KG1 (cell line): ENCODE measurements at places on chromosomes 1 and 21.

GRCh38 chr1:116666187-116667077 is 1.1 kb downstream of the IGSF3 start:
- DNase-seq: no peak

DNA sequence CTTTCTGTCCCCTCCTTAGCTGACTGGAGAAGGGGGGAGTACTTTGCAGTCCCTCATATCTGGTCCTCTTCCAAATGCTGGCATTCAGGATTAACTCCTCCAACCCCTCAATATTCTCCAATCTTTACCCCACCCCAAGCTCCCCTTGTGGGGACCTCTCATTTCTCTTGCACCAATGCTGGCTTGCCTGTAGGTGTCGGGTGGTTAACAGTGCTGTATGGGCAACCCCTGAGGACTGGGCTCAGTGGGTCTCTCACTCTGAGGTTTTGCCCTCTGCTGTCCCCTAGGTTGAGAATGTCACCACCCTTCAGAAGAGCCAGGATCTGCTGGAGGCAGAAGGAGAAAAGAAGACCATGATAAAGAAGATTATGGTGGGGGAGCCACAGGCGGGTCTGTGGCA is 27.0 kb downstream of the MROH7 start:
- DNase-seq: no peak

GRCh38 chr1:29310616-29311180 is 74.4 kb downstream of the PTPRU start:
- no peak for DNase-seq

- no peak for DNase-seq
Measured at GRCh38 chr1:228047183-228047466, 35.4 kb upstream of the ARF1 start.

DNA sequence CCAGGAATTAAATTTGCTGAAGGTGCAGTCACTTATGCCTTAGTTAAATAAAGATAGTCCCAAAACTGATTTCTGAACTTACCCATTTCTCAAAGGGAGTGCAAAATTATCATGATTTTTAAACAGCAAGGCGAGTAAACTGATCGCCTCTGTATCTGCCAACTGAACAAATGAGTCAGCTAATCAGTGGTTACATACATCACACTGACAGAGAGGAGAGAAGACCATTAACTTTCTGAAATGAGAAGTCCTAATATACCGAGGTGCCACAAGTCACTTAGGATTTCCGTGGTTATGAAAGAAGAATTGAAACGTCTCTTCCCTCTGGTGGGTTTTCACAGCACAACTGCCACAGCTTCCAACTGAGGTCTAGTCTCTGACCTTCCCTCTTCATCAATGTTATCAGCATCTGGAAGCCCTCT is 400.7 kb downstream of the SMYD3 start:
- DNase-seq: peak; percentile 33

DNA sequence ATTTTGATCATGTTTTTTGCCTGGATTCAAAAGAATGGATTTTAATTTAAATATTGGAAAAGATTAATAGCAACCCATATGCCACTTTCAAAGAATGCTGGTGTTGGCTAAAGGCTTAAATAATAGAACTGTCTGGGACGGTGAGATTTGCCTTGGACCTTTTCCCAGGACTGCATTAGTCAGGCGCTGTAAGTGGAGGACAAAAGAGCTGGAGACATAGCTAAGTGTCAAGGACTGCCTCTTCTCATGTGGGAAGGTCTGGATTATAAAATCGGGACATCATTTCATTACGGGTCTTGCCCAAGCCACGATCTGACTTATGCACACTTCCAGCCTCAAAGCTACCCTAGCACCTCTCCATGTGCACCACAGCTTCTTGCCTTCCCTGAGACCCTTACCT is 458.5 kb upstream of the DEPDC1 start:
- no peak for DNase-seq

DNA sequence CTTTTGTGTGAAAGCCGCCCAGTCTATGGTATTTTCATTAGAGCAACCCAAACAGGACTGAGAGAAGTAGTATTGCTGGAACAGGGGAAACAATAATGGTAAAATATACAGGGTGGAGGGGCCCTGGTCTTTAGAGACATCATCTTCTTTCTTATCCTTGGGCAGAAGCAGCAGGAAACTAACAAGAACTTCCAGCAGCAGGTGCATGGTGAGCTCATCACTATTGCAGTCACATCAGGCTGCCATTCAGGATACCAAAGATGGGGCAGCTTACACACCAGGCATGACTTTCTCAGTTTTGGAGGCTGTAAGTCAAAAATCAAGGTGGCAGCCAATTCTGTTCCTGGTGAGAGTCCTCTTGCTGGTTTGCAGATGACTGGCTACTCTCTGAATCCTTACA is 478.3 kb upstream of the RUNX1 start:
- no peak for DNase-seq

DNA sequence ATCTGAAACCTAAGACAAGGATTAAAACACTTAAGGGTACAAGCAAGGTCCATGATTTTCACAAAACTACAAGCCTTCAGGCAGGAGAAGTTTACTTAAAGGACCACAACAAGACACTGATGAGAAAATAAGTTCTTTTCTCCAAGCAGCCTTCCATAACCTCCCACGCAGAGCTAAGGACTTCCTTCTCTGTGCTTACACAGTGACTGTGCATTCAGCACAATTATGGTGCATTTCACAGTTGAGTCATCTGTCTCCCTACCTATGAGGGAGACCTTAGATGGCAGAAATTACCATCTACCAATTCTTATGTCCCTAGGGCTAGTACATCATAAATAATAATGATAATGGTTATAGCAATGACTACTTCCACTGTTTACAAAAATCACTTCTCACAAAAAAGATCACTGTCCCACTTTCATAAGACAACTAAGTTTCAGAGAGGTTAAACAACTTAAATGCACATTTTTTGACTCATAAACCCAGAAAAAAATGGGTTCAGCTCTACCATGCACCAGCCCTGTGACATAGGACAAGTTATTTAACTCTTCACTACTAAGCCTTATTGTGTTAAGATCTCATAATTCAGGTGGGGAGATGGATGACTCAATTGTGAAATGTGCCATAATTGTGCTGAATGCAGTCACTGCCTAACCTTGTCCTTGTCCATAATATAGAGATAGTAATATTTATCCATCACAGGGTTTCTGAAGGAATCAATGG is 45.3 kb downstream of the TARBP1 start:
- DNase-seq: no peak

DNA sequence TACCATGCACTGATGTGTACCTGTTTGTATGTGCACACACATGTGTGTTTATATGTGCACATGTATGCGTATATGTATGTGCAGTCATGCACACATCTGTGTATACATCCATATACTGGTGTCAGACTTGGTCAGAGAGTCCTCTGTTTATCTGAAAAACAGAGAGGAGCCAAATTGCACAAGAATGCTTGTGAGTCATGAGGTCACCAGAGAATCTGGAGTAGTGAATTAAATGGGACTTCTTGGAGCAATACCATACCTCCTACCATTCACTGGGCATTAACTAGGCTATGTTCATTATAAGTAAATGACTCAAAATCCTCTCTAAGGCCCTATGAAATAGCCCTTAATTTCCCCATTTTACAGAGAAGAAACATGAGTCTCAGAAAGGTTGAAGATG is 272.1 kb upstream of the C1orf87 start:
- DNase-seq: no peak
